Cortex of kidney (tissue), 1 donor: ENCODE measurements at places on chromosomes 12 and 14.

DNA sequence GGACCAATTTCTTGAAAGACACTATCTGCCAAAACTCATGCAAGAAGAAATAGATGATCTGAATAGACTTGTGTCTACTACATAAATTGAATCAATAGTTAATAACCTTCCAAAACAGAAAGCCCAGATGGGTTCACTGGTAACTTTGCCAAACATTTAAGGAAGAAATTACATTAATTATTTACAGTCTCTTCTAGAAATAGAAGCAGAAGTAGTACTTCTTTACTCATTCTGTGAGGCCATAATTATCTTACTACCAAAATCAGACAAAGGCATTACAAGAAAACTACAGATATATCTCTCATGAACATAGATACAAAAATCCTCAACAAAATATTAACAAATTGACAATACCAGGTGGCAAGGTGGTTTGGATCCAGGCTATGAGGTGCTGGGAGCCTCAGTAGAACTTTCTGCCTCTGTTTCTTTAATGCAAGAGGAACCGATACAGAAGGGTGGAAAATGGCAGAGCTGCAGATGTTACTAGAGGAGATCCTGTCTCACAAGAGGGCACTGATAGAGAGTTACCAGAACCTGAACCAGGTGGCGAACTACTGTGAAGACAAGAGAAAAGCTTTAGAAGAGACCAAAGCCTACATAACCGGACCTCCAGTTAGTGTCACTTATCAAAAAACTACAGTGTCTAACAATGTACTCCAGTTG lies 33.7 kb upstream of the KTN1 start:
- no peak for DNase-seq

- DNase-seq, result no peak
Observed at GRCh38 chr14:80004871-80005270, 206.4 kb downstream of the DIO2 start.

- no peak for DNase-seq
Observed at GRCh38 chr14:56889705-56890104, 79.4 kb upstream of the OTX2 start.

DNA sequence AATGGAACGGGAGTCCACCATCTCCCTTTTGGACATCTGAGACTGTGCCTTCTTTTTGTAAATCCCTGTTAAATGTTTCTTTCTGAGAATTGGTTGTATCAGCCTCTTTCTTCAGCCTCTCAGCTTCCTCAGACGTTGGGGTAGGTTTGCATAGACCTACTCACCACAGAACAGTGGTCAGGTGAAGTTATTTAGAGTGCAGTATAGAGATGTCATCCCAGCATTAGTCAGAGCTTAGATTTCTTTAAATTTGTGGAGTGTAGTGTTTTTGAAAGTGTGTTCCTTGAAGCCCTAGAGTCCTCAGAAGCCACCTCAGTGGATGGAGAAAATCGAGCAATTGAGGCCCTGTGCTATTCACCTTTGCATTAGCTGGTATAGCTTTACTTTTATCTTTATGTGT lies 8.9 kb upstream of the EEA1 start:
- DNase-seq, result no peak

DNA sequence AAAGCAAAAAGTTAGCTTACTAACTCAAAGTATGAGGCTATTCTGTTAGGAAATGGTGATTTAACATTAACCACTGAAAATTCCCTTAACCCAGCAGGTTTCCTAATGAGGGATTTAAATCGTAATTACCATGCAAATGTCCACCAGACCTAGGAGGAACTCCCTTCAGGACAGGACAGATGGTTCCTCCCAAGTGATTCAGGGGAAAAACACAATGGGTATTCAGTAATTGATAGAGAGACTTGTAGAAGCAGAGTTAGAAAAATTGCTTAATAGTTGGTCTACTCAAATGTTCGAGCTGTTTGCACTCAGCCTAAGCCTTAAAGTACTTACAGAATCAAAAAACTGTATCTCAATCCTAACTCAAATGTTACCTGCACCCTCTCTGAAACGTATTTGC lies 21.6 kb downstream of the RERGL start:
- DNase-seq, result no peak

GRCh38 chr14:96205978-96206360 lies 1.3 kb downstream of the BDKRB2 start:
- no peak for DNase-seq

GRCh38 chr12:68240079-68240478 lies 13.3 kb downstream of the IL22 start:
- DNase-seq, result no peak

DNA sequence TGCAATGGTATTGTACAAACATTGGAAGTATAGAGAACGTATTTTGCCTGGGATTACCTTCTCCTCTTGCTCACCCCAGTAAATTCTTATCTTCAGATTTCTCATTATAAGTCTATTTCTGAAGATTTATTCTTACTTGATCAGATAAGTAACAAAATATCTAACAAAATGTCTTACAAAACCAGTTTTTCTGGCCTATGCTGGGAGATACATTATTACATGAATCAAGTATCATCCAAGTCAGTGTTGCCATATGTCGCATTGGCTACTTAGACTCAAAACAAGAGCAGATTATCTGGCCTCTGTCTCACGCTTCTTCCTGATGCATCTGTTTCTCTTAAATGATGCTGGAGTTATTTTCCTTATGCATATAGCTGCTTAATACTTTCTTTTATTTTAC lies 408.5 kb downstream of the CCER1 start:
- DNase-seq, result no peak

DNA sequence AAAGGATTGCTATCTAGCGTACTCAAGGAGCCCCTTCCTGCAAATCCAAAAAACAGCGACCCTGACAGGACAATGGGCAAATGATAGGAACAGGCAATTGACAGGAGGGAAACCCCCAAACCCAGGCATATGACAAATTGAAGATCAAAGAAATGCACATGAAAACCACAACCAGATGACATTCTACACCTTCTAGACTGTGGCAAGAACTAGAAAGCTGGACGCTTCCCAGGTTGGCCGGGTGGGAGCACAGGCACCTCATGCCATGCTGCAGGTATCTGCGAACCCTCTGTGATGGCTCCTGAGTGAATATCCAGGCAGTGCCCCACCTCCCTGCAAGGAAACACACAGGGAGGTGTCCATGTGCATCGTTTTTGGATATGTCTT lies 37.1 kb downstream of the CMKLR1 start:
- DNase-seq, result no peak

- no peak for DNase-seq
Observed at GRCh38 chr14:61577506-61577931, 117.8 kb upstream of the HIF1A start.

DNA sequence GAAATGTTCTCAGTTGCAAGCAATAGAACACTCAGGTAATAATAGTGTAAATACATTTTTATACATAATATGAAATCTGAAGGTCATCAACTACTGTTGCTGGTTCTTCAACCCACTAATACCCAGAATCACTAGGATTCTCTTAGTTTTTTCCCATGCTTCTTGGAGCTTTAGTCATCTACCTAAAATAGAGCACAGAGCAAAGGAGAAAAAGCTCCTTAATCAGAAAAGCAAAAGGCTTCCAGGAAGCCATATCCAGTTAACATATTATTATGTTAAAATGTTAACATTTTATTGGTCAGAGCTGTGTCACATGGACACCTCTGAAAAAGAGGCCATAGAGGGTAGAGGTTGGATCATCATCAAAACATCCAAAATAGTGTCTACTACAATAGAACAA lies 57.0 kb downstream of the CCER1 start:
- no peak for DNase-seq

GRCh38 chr14:68182492-68182891 lies 362.9 kb downstream of the RAD51B start:
- no peak for DNase-seq

- DNase-seq, result no peak
Observed at GRCh38 chr12:120485961-120486881, 9.7 kb upstream of the DYNLL1 start.

GRCh38 chr12:75155962-75156361 lies 53.7 kb downstream of the KCNC2 start:
- no peak for DNase-seq

GRCh38 chr12:72872238-72872887 lies 600.2 kb downstream of the TRHDE start:
- no peak for DNase-seq

DNA sequence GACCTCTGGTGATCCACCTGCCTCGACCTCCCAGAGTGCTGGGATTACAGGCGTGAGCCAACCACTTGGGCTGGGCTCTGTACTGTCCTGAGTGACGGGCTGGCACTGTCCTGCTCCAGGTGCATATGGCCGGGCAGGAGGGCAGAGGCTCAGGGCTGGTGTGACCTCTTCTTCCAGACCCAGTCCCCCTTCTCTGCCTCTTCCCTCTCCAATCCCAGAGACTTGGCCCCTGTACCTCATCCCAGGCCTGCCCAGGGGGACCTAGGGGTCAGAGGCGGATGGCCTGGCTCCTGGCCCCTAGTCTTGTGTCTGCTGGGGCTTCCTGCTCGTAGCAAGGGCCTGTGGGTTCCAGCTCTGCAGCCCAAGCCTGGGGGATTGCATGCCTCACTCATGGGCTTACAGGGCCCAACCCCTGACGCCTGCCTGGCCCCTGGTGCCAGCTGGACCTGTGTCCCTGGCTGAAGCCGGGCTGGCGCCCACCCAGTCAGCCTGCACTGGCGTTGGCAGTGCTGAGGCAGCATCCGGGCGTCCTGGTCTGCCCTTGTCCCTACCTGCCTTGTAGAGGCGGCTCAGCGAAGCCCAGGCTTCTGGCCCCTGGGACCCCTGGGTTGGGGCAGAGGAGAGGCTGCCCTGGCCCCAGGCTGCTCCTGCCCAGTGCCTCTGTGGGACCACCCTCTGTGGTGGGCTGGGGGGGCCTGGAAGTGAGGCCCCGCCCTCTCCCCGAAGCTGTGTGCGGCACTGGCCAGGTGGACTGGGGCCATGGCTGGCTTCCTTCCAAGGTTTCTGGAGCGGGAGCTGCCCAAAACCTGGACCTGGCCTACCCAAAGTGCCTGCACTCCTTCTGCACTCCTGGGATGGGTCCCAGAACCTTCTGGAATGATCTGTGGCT lies 4.3 kb downstream of the TEDC1 start:
- no peak for DNase-seq

DNA sequence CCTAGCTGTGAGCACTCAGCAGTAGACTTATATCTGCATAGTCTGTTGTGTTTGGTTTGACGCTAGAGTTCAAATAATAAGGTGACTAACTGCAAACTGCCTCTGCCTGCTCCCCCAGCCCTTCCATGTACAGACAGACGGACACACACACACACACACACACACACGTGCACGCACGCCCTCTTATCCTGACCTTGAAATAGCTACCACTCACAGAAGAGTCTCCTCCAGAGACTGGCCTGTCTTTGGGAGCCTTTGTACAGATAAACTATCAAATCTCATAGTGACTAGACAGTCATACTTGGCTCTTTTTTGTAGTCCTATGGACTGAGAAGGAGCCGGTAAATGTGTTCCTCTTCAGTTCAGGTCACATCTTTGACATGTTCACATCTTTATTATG lies 158.4 kb downstream of the FBXL14 start:
- no peak for DNase-seq
